ENCODE measurements at places on chromosomes 12 and 14.

GRCh38 chr12:56695327-56696101 is 7.4 kb upstream of the PTGES3 start:
- DNase-seq = no peak

DNA sequence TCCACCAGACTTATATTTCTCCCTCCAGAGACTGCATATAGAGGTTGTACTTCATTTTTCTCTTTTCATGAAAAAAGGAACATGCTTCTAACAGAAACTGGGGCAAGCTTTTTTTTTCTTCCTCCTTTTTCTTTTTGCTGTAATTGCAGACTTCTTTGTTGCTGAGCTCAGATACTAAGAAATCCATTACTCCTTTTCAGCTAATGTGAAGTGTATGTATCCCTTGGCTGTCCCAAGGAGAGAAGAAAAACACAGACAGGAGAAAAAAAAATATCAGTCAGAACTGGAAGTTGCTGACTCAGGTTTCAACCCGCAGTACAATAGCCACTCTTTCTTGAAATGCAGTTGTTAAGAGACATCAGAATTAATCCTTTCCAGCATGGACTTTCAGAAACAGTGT is 1248.4 kb downstream of the LRFN5 start:
- DNase-seq = no peak

- DNase-seq = no peak
These were observed 92.5 kb downstream of the ADCK1 start for GRCh38 chr14:77892381-77892871.

GRCh38 chr14:104888489-104889374 is 23.7 kb downstream of the CEP170B start:
- no peak for DNase-seq

GRCh38 chr12:121072147-121072546 is 33.1 kb upstream of the OASL start:
- no peak for DNase-seq

GRCh38 chr12:24349051-24349799 is 399.8 kb upstream of the SOX5 start:
- no peak for DNase-seq

DNA sequence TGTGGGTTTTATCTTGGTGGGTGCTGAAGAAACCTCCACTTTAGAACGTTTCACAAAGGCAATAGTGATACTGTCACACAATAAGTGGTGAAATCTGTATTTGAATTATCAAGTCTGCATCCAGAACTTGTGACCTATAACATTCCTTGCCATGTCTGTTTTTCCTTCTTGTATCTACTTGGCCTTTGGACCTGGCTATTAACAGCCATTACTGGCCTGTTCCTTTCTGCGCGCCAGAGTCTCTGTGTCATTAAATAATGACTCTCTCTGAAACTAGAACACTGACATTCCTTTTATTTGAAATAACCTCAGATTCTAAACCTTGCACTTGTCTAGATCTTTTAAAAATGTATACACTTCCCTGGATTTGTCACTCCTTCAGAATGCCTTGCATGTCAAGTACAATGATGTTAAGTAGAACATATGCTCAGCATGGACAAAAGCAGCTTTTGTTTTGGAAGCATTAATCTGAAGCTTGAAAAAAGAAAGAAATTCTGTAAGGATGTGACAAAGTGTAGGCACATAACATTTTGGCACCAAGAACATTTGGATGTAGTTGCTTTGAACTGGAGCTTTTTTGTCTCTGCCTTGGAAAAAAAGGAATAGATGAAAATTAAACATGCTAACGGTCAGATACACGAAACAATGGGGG is 95.5 kb upstream of the RPL10L start:
- no peak for DNase-seq

DNA sequence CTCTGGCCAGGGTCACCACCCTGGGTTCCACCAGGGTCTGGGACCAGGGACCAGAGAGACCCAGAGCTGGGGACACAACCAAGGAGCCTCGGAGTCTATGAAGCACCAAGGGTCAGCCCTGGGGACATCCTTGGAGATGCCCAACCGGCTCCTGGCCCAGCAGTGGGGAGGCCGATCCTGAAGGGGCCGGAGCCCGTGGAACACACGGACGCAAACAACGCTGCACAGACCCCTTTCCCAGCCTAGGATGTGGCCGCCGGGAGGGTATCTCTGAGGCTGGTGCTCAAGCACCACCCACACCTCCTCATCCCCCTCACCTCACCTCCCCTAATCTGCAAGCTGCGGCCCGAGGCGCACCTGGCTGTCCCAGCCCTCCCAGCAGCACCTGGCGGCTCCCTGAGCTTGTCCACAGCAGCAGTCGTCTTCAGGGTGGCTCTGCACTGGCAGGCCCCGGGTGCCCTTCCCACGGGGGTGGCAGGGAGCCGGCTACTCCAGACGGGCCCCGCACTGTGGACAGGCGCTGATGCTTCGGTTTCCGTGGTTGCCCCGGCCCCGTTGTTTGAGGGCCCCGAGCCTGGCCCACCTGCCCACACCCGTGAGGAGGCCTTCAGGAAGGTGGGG is 146.8 kb upstream of the C14orf180 start:
- no peak for DNase-seq

DNA sequence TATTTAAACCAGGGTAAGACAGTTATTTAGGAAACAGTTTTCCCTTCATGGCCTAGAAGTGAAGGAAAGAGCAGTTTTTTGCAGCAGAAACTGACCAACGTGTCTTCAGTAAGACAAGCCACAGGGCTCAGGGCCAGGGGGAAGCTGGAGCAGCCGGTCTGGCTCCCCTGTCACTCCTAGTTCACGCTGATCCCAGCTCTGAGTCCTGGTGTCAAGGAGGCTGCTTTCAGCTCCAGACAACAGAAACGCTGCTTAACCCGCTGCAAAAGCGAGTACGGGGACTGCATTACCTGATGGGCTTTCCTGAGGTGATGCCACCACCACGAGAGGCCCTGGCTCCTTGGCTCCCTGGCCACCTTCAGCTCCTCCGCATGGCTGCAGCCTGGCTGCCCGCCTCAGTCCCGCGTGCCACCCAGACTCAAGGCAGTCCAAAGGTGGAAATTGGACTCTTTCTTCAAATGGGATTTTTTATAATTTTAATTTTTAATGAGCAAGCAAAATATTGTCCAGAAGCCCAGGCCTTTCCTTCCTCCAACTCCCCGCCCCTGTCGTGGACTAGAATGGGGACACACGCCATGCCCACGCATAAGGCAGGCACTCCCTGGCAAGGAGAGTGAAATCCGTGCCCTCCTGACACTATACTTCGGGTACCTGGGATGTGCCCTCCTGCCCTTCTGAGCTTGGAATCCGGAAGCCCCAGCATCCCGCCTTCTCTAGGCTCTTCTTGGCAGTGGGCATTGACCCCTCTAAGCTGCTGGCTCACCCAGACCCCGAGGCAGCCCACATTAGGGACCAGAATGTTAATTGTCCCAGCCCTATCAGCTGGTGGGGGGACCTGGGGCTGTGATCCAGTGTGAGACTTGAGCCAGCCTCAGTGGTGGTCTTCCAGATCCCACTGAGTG is 85.0 kb downstream of the PAPOLA start:
- no peak for DNase-seq

GRCh38 chr14:44291366-44291915 is 215.6 kb downstream of the FSCB start:
- DNase-seq = no peak

- DNase-seq = no peak
These were observed 66.2 kb upstream of the GPR68 start for GRCh38 chr14:91310606-91311283.

DNA sequence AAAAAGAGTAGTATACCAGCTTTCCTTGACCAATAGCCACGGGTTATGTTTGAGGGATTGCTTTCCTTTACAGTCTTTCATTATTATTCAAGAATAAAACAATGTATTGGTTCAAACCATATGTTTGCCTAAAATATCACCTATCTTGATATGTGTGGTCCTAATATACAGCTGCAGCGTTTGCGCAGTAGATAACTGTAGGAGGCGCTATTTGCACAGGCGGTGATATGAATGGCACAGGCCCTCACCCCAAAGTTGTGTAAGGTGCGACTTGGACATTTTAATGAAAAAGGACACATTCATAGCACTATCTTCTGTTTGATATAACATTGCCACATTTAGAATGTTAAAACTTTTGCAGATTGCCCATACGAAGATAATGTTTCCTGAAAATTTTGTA is 298.4 kb downstream of the TRHDE start:
- no peak for DNase-seq

GRCh38 chr12:76866726-76867125 is 12.1 kb downstream of the CSRP2 start:
- DNase-seq = no peak

DNA sequence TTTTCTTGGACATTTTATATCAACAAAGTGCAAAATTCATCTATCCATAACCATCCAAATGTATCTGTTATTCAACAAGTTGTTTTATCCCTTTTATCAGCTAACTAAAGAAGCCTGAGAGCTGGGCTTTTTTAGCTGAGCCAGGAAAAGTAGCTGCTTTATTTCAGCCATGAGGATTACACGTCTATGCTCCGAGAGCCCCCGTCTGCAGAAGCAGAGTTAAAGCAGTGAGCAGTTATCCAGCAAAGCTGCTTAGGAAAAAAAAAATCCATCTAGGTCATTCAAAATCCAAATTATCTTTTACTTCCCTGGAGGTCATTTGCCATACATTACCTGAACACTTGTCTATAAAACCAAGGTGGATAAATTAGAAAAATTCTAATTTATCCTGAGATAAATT is 15.7 kb upstream of the HECTD1 start:
- DNase-seq = no peak

DNA sequence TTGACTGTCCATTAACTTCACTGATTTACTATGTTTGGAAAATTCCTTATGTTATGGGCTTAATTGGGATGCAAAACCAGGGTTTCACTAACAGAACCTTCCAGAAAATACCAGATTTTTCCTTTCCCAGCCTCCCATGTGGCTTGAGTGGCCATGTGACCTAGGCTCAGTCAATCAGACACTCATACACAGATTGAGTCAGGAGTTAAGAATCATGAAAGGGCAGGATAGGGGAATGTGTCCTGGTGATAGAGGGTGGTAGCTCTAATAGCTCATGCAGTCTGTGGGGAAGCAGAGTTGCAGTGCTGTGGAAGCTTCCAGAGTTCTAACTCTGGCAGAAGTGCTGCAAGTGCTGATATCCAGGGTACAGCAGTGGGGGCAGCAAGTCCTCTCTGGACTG is 134.1 kb upstream of the IFNG-AS1 start:
- DNase-seq = no peak

DNA sequence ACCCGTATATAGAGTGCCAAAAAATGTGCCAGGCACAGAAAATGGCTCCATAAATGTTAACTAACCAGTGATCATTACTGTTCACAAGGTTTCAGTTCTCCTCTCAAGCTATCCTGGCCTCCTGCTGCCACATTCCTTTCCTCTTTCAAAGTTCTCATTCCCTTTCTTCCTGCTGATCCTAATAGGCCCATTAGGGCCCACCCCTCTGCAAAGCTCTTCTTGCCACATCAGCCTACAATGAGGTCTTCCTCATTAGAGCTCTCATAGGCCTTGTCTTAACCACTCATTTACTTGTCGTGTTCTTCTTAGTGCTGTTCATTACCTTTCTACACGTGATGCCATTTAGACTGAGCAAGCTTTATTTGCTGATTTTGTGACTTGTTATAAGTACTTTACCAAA is 40.5 kb downstream of the RPS29 start:
- DNase-seq = no peak

DNA sequence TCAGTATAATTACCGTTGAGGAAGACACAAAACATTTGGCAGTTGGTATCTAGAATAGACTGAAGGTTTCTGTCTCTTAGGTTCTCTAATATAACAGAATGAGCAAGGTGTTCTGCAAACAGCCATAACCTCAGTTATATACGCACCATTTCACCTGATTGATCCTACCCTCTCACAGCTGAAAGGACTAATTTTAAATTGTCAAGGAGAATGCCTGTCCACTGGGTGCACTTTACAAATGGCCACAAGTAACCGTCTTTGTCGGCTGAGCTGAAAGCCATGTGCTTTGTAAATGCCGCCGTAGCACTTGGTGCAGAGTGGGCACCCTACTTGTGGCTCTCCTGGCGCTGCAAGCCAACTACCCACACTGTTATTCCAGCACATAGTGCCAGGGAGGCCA is 466.3 kb downstream of the AACS start:
- no peak for DNase-seq

DNA sequence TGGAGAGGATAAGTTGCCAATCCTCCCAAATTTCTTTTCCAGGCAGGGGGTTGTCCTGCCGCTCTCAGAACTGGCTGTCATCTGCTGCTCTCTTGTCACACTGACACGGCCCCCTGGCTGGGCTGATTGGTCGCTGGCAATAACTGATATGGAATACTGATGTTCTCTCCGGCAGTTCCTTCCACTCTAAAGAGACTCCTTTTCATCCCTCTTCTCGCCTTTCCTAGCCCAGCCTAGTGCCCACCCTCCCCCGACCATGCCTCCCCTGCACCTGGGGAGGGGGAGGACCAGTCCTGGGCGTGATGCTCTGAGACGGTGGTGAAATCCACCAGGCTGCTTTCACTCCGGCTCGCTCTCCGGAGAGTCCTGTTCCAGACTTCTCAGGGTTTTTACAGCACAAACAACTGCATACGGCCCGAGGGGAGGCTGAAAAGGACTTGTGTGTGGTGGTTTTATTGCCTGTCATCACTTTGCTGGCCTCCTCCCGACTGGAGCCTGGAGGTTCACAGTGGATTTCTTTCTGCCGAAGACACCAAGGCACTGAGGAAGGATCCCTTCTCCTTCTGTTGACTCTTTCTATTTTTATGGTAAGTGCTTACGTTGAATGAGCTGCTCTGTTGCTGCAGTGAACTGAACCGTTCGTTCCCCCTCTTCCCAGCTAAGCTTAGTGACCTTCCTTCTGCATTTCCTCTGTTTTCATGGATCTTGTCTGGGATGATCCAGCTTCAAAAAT is at the start of gene ANO4:
Gene ANO4, plus strand, starts transcription at position 336 of the 733 bp plus-strand sequence. CDS start 107,010 bp downstream, outside the sequence.
- no peak for DNase-seq

- no peak for DNase-seq
These were observed 114.5 kb downstream of the DENND5B start for GRCh38 chr12:31476437-31476836.

DNA sequence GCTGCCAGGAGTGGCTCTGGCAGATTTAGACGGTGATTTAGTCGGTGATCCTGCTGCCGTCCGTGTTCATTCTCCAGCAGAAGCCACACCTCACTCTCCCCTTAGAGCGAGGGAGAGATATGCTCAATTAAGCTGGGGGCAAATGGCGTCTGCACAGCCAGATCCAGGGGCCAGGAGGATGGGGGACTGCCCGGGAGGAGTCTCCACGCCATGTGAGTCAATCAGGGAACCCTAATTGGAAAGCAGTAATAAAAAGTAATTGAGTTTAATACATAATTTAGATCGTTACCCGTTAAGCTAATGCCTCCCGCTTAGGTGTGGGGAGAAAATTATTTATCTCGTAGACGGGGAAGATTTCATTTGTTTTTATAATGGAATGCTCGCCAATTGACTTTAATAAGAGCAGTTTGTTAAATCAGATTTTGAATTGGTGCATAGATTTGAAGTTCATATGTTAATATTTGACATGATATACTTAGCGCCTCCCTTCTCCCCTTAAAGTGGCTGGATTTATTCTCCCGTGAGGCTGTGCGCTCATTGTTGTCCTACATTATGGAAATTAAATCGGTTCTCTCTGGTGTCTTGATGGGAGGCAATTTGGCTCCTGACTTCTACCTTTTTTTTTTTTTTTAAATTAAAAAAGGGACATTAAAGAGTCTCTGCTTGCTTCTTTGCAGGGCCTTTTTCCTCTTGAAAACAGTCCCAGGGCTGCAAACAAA is 104.9 kb upstream of the C14orf180 start:
- DNase-seq = no peak

GRCh38 chr12:106174876-106175275 is 36.1 kb upstream of the NUAK1 start:
- DNase-seq = no peak

GRCh38 chr12:18676141-18676540 is 61.7 kb downstream of the PLCZ1 start:
- DNase-seq = no peak

Measured in stimulated activated CD4-positive, alpha-beta T cell treated with anti-CD3 and anti-CD28 coated beads, Interleukin-15, amount 100 ng/mL, for 1 hour (primary cell).